ENCODE measurements at places on chromosomes 7 and 10.
A peak's percentile ranks its signal among the peaks of the same experiment; 100 is the strongest.

DNA sequence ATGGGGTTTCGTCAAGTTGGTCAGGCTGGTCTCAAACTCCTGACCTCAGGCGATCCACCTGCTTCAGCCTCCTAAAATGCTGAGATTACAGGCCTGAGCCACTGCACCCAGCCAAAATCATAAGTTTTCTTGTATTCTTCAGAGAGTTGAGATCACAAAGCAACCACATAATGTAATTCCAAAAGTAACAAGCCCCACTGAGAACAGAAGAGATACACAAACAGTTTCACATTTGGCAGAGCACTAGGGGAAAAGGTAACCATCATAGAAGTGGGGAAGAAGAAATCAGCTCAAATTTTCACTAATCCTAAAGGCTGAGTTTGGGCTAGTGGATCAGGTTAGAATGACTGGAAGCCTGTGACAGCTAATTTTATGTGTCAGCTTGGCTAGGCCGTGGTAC, 5.4 kb upstream of the CEP41 start:
- no peaks in the 10 kb centered on the region for H3K36me3 ChIP-seq
- no peak overlapping the region for H3K27ac ChIP-seq
- no peak overlapping the region for H3K4me3 ChIP-seq
- H3K4me1 ChIP-seq, result no peaks in the 10 kb centered on the region
- H3K27me3 ChIP-seq, result peaks cover 28% of the 10 kb centered on the region

DNA sequence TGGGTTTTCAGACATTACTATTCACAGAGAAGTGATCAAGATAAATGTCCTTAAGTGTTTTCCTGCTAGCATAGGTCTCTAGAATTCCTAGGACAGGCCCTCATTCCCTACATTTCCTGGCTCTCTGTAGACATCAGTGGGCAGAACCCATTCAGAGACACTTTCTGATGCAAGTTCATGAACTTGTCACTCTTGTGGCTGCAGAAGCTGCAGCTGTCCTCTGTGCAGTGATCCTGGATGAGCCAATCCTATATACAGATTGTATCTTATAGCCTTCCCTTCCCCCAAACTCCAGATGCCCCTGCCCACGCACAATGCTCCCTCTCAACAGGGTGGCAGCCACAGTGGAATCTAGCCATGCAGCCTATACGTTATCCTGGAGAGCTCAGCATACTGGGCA, 12.6 kb upstream of the GRB10 start:
- H3K27me3 ChIP-seq, result peaks cover 76% of the 10 kb centered on the region
- H3K4me1 ChIP-seq, result no peaks in the 10 kb centered on the region
- H3K36me3 ChIP-seq, result peaks cover 1% of the 10 kb centered on the region
- no peak overlapping the region for H3K27ac ChIP-seq
- H3K4me3 ChIP-seq, result no peak overlapping the region
- no peak for DNase-seq

- H3K4me1 ChIP-seq, result peaks cover 32% of the 10 kb centered on the region
- H3K27ac ChIP-seq, result peak overlapping the region; percentile 3
- H3K27me3 ChIP-seq, result no peaks in the 10 kb centered on the region
- no peak for DNase-seq
These were observed 649 bp downstream of the SCD start for GRCh38 chr10:100347568-100348195.

- H3K27ac ChIP-seq, result no peak overlapping the region
- peaks cover 20% of the 10 kb centered on the region for H3K27me3 ChIP-seq
These were observed 58.1 kb downstream of the CCDC3 start for GRCh38 chr10:12943425-12943824.

DNA sequence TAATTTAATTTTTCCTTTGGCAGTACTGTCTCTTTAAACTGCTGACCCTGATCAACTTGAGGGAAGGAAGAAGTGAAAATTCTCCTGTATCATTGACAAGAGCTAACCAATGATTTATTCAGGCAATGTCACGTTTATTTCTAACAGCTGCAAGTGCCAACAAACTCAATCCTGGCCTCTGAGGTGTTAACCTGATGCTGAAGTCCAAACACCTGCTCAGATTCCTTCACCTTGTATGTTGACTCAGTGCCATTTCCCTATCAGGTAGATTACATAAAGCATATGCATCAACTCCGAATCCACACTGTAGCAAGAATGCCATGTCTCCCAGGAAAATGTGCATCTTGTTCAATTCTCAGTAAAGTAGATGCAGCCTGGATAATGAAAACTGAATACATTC, 820.0 kb downstream of the XPNPEP1 start:
- no peaks in the 10 kb centered on the region for H3K36me3 ChIP-seq
- H3K27ac ChIP-seq, result no peak overlapping the region
- H3K27me3 ChIP-seq, result no peaks in the 10 kb centered on the region
- no peak overlapping the region for H3K4me3 ChIP-seq
- H3K4me1 ChIP-seq, result no peaks in the 10 kb centered on the region
- no peak for DNase-seq

- H3K4me3 ChIP-seq, result no peak overlapping the region
- peaks cover 36% of the 10 kb centered on the region for H3K27me3 ChIP-seq
- H3K27ac ChIP-seq, result no peak overlapping the region
- H3K4me1 ChIP-seq, result no peaks in the 10 kb centered on the region
These were observed 70.0 kb downstream of the SLC35B4 start for GRCh38 chr7:134246761-134247160.

- peak overlapping the region; percentile 57 for H3K4me3 ChIP-seq
- peaks cover 5% of the 10 kb centered on the region for H3K4me1 ChIP-seq
- H3K36me3 ChIP-seq, result peaks cover 7% of the 10 kb centered on the region
- H3K27me3 ChIP-seq, result peaks cover 90% of the 10 kb centered on the region
These were observed 2.8 kb downstream of the SP8 start for GRCh38 chr7:20783700-20784387.

GRCh38 chr10:1467334-1468076, 269.8 kb downstream of the ADARB2 start:
- H3K4me3 ChIP-seq, result no peak overlapping the region
- no peak for DNase-seq
- no peaks in the 10 kb centered on the region for H3K4me1 ChIP-seq
- peaks cover 27% of the 10 kb centered on the region for H3K27me3 ChIP-seq
- H3K27ac ChIP-seq, result no peak overlapping the region
